ENCODE measurements at places on chromosomes 3 and 15. TPM values are rescaled to one million over a fixed set of nuclear protein-coding genes. Genes with fewer than 3 reads are reported as not detected.

DNA sequence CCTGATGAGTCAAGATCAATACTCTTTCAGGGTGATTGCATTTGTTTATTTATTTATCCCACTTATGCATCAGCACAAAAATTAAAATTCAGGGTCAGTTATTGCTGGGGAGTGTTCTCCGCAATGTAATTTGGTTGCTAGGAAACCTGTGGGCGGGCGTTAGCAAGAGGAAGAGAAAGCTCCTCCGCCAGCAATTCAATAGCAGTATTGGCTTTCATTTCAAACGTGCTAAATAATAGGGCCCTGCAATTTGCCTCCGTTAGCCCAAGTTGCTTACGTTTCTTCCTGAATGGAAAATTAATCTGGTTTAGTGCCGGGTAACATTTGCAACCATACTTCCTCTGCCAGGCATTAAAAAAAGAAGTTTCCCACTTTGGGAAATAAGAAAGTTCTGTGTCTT, 35.5 kb upstream of the PLCL2 start:
- DNase-seq, result peak; percentile 67

GRCh38 chr3:87437765-87438164, 161.4 kb upstream of the POU1F1 start:
- DNase-seq, result no peak

DNA sequence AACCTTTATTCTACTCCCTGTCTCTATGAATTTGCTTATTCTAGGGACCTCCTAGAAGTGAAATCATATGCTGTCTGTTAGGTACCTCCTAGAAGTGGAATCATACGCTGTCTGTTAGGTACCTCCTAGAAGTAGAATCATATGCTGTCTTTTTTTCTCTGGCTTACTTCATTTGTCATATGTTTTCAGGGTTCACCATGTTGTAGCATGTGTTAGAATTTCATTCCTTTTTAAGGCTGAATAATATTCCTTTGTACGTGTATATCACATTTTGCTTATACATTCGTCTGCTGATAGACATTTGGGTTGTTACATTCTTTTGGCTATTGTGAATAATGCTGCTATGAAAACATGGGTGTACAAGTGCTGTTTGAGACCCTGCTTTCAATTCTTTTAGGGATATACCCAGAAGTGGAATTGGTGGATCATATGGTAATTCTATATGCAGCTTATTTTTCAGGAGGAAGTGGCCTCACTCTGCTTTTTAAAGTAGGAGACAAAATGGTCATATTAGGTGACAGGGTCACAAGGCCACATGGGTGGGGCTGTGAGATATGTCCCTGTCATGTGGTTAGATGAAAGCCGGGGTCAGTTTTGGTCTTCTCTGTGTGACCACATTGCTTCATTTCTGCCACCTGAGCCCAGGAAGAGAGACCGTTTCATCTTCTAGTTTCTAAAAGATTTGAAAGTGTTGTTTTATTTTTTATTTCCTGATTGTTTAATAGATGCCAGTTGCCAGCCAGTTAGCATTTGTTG, 76.7 kb downstream of the FLNB start:
- DNase-seq, result no peak

DNA sequence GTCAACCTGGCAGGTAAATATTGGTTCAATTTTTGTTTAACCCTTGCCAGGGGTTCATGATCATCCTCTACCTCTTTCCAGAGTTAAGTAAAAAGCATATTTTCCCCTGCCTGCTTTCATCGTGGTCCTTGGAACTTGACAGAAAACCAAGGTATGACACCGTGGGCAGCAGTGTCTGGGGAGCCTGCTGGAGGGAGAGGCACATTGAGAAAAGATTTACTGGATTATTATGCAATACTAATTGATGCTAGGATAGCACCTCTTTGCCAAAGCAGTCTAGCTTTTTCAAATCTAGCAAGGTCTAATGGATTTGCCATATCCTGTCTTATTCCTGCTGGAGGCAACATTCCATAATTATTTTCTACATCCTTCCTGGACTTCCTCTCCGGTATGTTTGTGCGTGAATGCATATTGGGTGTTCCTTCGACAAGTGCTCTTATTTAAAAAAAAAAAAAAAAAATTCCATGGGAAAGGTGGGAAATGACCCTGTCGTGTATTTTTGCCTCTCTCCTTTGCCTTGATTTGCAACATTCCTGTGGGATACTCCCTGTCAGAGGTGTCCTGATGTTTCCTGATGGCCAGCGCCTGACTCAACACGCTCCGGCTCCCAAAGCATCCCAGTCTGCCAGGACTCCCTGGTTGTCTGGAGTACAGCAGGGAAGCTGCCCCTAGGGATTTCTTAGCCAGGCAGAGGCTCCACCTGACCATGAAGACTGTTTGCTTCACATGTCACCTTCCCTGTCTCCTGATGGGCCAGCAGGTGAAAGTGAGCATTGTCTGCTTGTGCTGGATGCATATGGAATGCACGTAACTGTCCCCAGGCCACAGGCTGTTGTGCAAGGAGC, 6.3 kb downstream of the BHLHE40 start:
- DNase-seq, result no peak

GRCh38 chr3:114379266-114379665, 85.4 kb downstream of the TIGIT start:
- no peak for DNase-seq

DNA sequence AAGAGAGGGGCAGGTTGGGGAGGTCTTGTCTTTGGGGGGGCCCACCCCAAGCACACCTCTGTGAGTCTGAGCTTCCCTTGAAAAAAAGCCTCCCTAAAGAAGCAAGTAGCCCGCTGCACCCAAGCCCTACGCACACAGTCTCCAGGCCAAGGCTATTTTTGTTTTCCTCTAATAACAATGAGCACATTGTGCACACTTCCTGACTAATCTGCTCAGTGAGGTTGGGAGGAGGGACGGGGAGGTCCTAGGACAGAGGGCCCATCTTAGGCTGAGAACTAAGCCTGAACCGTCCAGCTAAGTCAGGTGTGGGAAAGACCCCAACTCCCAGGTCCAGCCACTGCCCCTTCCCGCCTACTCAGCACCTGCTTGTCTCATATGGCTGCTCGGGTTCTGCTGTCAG, 87.2 kb downstream of the HMG20A start:
- DNase-seq, result peak; percentile 63

GRCh38 chr3:119731560-119732343, 28.9 kb downstream of the CFAP91 start:
- DNase-seq, result no peak

GRCh38 chr15:63349156-63349555, 32.5 kb downstream of the CA12 start:
- DNase-seq, result no peak

DNA sequence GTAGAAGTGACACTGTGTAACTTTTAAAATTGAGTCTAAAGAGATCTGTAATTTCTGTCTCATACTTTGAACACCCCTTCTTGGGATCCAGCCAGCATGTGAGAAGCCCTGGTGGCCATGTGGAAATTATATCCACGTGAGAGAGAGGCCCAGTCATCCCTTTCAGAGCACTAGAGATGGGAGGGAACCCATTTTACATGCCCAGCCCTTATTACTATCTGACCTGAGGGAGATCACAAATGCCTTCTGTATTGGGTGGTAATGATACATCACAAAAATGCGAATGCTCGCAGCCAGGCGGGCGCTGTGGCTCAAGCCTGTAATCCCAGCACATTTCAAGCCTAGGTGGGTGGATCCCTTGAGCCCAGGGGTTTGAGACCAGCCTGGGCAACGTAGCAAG, 27.3 kb upstream of the TRAK1 start:
- DNase-seq, result peak; percentile 67

DNA sequence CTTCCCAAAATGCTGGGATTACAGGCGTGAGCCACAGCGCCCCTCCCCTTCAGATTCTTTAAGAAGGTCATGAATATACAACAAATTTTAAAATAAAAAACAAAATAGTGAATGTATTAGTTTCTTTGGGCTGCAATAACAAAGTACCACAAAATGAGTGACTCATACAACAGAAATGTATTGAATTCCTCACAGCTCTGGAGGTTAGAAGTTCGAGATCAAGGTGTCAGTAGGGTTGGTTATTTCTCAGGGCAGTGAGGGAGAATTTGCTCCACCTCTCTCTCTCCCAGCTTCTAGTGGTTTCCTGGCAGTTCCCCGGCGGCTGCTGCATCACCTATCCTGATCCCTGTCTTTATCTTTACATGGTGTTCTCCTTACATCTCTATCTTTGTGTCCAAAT, 804.0 kb downstream of the ROBO1 start:
- no peak for DNase-seq

DNA sequence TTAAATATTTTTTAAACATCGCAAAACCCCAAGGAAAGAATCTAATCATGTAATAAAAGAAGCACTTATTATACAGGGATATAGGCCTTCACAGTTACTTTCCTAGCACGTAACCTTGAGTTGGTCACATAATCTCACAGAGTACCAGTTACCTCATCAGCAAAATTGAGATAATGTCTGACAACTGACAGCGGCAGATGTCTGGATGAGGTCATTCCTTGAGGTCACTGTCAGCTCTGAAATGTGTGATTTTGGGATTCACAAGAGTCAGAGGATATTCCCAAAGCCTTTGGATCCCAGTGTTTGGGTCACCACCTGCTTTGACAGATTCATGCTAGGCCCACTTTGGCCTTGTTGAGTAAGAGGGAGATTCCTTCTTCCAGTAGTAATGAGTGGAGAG, 151.4 kb upstream of the SEMA6D start:
- no peak for DNase-seq

GRCh38 chr15:61275901-61276300, 46.8 kb upstream of the RORA start:
- no peak for DNase-seq

- DNase-seq, result no peak
Measured at GRCh38 chr3:52249683-52250082, 4.1 kb downstream of the PPM1M start.

- no peak for DNase-seq
Measured at GRCh38 chr3:56878074-56878473, 76.3 kb upstream of the ARHGEF3 start.

GRCh38 chr3:176376531-176376930, 820.8 kb downstream of the TBL1XR1 start:
- peak; percentile 14 for DNase-seq

DNA sequence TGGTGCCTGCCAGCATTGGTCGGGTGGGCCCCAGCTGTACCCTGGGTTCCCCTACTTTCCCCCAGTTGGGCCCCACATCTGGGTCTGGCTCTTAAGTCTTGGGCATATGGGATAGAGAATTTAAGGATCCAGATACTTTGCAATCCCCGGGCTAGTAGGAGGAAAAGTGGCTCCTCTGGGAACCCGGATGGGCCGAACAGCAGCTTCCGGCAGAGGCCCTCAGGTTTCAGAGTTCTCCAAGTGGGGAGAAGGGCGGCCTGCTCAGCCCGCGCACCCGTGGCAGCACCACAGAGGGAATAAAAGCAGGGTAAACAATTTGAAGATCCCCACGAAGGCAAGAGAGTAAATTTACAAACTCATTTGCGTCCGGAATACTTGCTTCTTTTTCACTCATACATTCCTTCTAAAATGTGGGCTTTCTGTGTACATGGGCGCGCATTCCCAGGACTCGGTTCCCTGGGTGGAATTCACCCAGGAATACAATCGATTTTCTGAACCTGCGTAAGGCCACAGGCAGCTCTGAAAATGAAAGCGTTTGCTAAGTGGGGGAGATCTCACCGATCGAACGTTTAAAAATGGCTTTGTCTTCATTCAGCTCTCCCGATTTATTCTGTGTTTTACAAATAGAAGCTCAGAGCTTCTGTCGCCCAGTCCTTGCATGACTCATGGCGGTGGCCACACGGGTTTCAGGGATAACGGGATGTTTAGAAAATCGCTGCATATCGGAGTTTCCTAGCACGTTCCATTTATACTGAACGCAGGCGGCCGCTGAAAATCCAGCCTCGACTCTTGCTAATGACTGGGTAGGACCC, 74.0 kb upstream of the POLG start:
- no peak for DNase-seq

DNA sequence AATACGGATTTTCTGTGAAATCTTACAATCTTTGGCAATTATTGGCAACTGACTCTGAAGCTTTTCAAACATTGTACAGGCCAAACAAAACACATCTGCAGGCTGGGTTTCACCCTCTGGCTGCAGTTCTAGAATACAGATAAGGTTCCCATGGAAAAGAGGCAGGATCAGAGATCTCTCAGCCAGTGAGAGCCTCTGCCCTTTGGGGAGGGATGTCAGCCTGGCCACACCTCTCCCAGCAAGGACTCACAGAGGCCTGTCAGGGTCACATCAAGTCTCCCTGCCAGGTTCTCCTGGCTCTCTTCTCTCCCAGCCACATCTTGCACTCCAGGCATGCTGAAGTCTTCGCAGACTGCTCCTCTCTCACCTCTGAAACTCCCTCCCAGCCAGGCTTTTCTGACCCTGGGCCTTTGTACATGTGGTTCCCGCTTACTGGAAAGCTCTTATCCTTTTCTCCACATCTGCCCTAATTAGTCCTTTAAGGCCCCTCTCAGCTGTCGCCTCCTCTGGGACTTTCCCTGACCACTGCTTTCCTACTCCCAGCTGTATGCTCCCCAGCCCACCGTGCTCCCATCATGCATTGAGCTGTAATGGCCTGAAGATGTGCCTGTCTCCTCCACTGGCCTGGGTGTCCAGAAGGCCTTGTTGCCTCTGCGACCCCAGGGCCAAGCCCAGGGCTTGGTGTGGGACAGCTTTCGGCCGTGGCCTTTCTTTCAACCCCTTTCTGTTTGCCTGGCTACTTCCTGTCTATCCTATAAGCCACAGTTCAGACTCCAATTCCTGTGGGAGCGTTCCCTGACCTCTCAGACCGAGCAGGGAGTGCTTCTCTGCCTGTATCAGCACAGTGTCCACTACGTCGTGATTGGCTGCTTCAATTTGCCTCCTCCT, 4.3 kb downstream of the RBP1 start:
- peak; percentile 48 for DNase-seq

DNA sequence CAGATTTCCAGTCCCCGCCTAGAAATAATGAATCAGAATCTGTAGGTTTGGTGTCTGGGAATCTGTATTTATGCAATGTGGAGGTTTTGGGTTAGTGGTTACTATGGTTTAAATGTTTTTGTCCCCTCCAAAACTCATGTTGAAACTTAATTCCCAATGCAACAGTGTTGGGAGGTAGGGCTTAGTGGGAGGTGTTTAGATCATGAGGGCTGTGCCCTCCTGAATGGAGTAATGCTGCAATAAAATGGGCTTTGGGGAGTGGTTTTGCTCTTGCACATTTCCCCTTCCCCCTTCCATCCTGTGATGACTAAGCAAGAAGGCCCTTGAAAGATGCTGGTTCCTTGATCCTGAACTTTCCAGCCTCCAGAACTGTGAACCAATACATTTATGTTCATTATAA, 9.2 kb upstream of the RFC4 start:
- no peak for DNase-seq

DNA sequence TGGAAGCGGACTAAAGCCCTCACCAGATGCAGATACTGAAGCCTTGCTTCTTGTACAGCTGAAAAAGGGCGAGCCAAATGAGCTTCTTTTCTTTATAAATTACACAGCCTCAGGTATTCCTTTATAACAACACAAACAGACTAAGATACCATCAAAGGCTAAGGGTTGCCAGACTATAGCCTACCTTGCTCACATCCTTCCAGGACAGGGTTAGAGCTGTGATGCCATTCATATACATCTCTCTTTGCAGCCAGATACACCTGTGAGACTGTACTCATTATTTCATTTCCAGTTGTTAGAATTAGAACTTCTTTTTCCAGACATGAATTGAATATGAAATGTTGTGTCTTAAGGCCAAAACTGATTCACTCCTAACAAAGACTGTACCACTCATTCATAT, 262.8 kb upstream of the NR2F2 start:
- no peak for DNase-seq

The GTF2A2 gene
- total RNA-seq, result 43.6 TPM

The RFX7 gene
- total RNA-seq, result 17.5 TPM

The UBE2E2 gene
- 177 TPM for total RNA-seq

The SH2D7 gene
- not detected for total RNA-seq

The GHRL gene
- not detected for total RNA-seq

The LIPC gene
- 1.0 TPM for total RNA-seq

Data from tongue (tissue), 3 donors.